ENCODE measurements at places on chromosomes 2 and 18.
A peak's percentile ranks its signal among the peaks of the same experiment; 100 is the strongest.

- no peak for DNase-seq
Observed at GRCh38 chr2:208319391-208319790, 53.3 kb downstream of the PIKFYVE start.

DNA sequence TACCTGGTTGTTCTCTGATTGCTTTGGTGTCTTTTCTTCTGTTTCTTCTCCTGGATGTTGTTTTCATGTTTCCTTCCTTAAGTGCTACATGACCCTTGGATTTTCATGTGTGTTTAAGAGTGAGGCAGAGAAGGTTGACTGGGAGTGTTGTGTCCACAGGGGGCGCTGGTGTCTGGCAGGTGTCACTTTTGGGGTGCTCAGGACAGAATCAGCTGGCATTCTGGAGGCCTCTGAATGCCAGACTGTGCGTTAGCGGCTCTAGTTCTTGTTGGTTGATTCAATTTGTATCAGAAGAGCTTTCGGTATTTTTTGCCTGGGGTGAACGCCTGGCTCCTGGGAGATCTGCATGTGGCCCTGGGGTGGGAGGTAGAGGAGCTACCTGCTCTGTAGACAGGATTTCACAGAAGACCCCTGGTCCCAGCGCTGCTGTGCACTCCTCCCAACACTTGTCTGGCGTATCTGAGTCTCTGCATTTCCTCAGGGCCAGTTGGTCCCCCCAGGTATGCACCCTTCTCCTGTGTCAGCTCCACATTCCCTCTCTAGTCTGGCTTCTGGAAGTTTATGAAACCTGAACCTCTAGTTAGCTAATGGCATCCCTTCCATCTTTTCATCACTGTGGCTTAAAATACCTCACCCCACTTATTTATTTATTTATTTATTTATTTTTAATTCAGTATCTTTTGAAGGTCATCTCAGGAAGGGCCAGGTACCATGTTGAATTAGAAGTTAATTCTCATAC, 1.1 kb downstream of the GREB1 start:
- DNase-seq, result no peak

GRCh38 chr18:47036298-47036874, 965 bp upstream of the ELOA2 start:
- no peak for DNase-seq

DNA sequence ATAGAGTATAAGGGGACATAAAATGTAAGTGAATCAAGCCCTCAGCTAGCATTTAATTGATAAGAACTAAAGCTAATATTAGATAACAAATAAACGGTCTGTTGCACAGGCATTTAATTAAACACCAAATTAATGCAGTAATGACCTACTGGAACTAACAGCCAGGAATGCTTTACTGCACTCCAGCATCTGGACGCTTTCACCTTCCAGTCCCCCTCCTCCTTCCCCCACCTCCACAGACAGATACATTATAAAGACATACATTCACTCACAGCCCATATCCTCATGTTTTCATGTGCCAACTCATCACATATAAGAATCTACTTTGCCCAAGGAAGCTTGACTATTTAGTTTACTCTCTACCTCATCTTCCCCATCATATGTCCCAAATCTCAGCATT, 337.4 kb upstream of the PIK3C3 start:
- DNase-seq, result no peak

- DNase-seq, result no peak
Observed at GRCh38 chr18:76783786-76784484, 38.4 kb upstream of the ZNF236 start.

DNA sequence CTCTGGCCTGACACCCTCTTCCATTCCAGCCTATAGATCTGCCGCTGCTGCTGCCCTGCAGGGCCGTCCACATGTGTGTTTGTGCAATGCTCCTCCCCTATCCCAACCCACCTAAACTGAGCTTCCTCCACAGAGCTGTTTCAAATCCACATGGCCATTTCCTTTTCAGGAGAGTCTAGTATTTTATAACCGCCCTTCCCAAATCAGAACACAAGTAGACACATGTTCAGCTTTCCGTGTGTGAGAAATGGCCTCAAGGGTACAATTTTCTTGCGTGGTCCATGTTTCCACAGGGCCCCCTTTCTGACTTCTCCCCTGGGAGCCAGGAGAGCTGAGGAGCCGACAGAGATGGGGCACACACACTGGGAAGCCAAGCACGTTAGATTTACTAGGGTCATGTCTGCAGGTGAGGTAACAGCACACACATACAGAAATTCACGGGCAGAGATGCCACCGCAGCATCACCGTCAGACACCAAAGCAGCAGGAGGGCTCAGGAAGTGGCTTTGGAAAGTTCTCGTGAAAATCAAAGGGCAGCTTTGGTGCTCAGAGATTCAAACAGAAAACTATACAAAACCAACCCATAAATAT, 102.9 kb upstream of the TGFA start:
- DNase-seq, result peak; percentile 12

GRCh38 chr2:42858140-42859005, 66.0 kb upstream of the HAAO start:
- no peak for DNase-seq

DNA sequence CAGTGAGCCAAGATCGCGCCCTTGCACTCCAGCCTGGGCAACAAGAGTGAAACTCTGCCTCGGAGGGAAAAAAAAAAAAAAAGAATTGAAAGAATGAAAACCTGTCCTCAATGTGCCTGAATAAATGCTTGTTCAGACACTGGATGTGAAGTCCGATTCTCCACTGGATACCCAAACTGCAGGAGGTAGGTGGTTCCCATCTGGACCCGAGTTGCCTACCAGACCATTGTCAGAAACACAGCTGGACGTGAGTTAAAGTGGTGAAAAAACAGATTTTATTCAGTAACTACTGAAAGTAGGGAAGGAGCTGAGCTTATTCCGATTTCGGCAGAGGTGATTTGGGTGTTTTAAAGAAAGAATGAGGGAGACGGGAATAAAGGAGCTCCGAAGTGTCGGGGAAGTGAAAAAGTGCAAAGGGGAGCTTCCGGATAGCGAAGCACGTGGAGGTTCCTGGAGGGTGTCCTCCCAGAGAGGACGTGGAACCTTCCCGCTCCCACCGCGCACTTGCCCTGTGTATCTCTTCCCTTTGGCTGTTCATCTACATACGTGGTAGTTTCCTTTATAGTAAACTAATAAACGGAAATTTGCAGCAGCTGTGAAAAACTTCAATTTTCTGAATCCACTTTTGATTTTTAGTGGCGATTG, 10.4 kb upstream of the ZDBF2 start:
- DNase-seq, result no peak

DNA sequence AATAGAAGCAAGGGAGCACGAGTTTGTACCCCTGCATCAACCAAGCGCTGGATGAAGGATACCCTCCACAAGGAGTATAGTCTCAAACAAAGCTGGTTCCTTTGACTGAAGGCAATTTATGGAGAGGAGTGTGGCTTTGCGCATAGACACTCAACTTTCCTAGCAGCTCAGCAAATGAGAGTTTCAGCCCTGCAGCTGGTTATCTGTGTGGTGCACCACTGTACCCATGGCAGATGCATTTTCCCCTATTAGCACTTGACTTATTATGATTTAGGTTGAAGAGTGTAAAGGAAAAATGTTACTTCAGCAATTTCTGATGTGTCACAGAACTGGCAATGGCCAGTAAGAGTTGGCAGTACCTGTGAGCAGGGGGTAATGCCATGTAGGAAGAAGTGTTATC, 440.1 kb upstream of the LINC00305 start:
- DNase-seq, result no peak

- DNase-seq, result no peak
Observed at GRCh38 chr2:183059561-183059960, 19.0 kb upstream of the DUSP19 start.

DNA sequence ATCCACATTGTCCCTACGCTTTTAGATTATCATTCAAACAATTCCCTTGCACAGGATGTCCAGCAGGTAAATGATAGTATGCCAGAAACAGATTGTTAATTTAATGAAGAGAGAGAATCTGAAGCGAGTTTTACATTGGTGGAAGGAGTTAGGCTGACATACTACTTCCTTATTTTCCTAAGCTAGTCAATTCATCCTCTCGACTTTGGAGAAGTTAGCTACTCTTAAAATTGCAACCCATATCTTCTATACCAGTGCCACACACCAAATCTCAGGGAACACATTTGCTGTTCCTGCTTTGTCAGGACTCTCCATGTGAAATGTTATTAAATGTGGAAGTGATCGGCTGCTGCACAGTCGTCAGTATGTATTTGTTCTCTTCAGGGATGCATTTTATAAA, 249.2 kb downstream of the NAPG start:
- DNase-seq, result no peak

- peak; percentile 51 for DNase-seq
Observed at GRCh38 chr2:233100192-233100998, 40.3 kb downstream of the INPP5D start.

- no peak for DNase-seq
Observed at GRCh38 chr2:223215254-223215516, 163.2 kb downstream of the KCNE4 start.

DNA sequence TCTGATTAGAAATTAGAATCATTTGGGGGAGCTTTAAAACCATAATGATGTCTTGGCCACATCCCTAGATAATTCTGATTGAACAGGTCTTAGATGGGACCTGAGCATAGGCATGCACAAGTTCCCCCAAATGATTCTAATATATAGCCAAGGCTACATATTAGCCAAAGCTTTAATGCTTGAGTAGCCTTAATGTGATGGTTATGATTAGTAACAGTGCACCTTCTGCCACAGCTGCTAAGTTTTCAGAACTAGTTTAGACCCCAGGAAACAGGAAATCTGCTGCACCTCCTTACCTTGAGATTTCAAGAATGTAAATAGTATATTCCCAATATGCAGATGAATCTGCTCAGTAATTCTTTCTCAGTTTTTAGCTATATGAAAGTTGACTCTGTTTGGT, 119.8 kb downstream of the PTPN4 start:
- no peak for DNase-seq

GRCh38 chr2:148903979-148904378, 29.0 kb downstream of the KIF5C start:
- no peak for DNase-seq
